ENCODE measurements at places on chromosomes 11 and 22.

DNA sequence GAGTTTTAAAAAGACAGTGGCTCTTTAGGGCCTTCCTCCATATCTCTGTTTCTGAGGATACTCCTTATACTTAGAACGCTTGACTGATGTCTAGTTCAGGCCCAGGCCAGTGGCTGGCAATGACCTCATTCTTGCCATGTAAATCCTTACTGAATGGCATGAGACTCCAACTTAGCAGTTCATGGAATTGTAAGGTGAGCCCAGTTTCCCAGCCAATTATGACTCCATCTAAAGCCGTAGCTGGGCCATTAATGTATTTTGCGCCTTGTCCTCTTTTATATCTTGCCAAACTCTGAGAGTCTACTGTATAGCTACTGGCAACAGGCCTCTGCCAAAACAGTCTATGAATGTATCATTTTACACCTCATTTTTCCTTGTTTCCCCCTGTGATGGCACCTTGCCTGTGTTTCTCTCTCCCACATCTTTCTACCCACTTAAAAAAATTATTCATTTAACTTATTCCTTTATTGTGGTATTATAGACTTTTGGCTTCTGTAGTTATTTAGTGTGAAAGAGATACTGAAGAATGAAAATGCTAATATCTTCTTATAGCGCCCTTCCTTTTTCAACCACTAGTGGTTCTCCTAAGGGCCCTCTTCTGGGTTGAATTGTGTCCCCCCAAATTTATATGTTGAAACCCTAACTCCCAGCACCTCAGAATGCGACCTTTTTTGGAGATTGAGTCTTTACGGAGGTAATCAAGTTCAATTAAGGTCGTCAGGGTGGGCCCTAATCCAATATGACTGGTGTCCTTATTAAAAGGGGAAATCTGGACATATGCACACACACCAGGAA, 67.4 kb downstream of the ZNRF3 start:
- no peaks in the 10 kb centered on the region for H3K36me3 ChIP-seq
- H3K4me1 ChIP-seq, result peaks cover 13% of the 10 kb centered on the region
- no peak overlapping the region for H3K4me3 ChIP-seq
- no peaks in the 10 kb centered on the region for H3K27me3 ChIP-seq

GRCh38 chr11:61352038-61352437, 9.6 kb downstream of the CYB561A3 start:
- no peaks in the 10 kb centered on the region for H3K36me3 ChIP-seq
- H3K27ac ChIP-seq, result no peak overlapping the region
- DNase-seq, result no peak
- H3K4me1 ChIP-seq, result no peaks in the 10 kb centered on the region
- no peak overlapping the region for H3K4me3 ChIP-seq

DNA sequence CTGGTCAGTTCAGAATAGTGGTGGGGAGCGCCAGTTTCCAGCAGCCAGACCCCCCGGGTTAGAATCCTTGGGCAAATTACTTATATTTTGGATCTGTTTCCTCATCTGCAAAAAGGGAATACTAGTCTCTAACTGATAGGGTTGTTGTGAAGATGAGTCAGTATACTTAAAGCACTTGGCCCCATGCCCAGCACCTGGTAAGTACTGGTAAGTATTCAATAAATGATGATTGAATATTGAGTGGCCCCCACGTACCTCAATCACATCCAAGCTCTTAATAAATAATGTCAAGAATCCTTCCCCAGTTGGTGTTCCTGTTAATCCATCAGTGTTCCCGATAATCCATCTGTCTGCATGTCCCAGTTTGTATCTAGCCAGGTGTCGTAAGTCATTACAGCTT, 12.1 kb downstream of the ACP2 start:
- H3K36me3 ChIP-seq, result peaks cover 13% of the 10 kb centered on the region
- H3K4me3 ChIP-seq, result no peak overlapping the region
- DNase-seq, result no peak
- H3K4me1 ChIP-seq, result no peaks in the 10 kb centered on the region

DNA sequence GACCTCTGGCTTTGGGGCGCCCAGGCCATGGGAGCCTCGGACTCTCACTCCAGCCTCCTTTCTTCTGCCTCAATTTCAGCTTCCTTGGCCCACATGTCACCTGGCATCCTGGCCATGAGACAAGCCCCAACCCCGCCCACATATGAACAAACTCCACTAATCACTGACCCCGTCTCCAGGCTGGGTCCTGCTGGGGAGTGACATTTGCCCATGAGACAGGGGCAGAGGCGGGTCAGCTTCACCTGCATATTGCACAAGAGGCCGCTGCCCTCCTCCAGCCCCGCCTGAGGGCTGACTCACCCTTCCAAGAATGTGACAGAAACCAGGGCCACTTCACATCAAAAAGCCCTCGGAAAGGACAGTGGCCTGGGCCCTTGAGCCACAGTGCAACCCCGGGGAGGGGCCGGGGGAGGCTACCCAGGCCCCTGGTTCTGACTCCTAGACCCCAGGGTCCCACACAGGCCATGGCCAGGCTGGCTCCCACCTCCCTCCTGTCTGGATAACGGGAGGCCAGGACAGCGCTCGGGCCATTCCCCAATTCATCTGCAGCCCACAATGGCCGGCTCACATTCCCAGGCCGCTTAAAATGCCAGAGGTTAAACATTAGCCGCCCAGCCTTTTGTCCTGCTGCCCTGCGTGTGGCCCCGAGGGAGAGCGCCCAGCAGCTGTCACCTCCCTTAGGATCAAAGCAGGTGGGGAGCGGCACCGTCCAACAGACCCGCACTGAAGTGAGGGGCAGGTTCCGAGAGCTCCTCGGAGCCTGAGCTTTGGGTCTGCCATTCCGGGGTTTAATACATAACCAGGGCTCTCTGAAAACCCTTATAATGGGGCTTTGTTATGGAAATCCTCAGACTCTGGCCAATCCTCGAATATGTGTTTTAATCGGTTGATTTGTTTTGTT, 42.3 kb downstream of the TRMU start:
- H3K4me1 ChIP-seq, result peaks cover 19% of the 10 kb centered on the region
- H3K27ac ChIP-seq, result peak overlapping the region; percentile 73
- H3K36me3 ChIP-seq, result no peaks in the 10 kb centered on the region
- no peak for DNase-seq
- no peaks in the 10 kb centered on the region for H3K27me3 ChIP-seq

DNA sequence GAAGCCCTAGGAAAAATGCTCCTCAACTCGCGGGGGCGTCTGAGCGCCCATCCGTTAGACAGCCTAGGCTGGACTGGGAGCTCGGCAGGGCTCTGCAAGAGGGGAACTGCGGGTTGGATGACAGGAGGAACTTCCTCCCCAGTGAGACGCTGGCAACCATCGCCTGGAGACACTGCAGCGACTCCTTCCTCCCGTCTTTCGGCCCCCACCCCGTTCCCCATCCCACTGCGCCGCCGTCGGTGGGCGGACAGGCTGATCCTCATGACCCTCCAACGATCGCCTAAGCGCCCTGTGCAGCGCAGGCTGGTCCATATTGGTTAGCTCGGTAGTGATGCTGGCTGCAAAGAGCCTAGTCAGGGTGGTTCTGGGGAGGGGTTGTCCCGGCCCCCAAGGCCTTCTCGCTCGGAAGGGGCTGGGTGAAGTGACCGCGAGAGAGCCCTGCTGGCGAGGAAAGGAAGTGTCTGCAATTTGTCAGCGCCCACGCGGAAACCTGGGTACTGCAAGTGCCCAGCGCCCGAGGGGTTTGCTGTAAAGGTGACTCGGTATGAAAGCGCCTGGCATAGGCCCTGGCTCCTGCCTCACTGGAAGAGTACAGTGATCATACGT, 638 bp downstream of the NRGN start:
- H3K27me3 ChIP-seq, result peaks cover 71% of the 10 kb centered on the region
- peak overlapping the region; percentile 59 for H3K4me3 ChIP-seq
- H3K36me3 ChIP-seq, result no peaks in the 10 kb centered on the region
- DNase-seq, result no peak
- peaks cover 24% of the 10 kb centered on the region for H3K4me1 ChIP-seq
- peak overlapping the region; percentile 54 for H3K27ac ChIP-seq

- no peaks in the 10 kb centered on the region for H3K36me3 ChIP-seq
- no peak for DNase-seq
- no peak overlapping the region for H3K27ac ChIP-seq
- H3K4me1 ChIP-seq, result peaks cover 3% of the 10 kb centered on the region
- H3K27me3 ChIP-seq, result no peaks in the 10 kb centered on the region
These were observed 2.8 kb upstream of the TMPRSS13 start for GRCh38 chr11:117931971-117932370.

DNA sequence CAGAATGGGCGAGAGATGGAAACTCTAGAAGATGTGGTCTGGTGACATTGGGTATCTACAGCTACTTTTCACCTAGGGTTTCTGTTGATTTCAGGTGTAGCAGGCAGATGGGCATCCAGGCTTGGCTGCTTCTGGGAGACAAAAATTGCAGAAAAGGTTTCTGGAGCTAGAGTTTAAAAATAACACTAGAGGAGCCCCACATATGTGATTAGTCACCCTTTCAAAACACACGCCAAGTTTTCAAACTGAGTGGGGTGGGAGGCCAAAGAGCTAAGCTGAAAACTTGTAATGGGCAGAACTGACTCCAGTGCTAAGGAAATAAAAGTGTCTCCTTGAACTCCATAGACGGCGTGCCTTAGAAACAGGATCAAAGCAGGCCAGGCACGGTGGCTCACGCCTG, 80.8 kb downstream of the GRK3 start:
- no peak overlapping the region for H3K27ac ChIP-seq
- no peak for DNase-seq
- no peak overlapping the region for H3K4me3 ChIP-seq
- H3K36me3 ChIP-seq, result no peaks in the 10 kb centered on the region
- no peaks in the 10 kb centered on the region for H3K27me3 ChIP-seq

- DNase-seq, result no peak
- H3K27me3 ChIP-seq, result no peaks in the 10 kb centered on the region
- no peak overlapping the region for H3K27ac ChIP-seq
These were observed 142.9 kb downstream of the CRYBB2 start for GRCh38 chr22:25362215-25362882.

GRCh38 chr22:29320546-29320945, 5.0 kb upstream of the RASL10A start:
- peaks cover 4% of the 10 kb centered on the region for H3K4me1 ChIP-seq
- H3K4me3 ChIP-seq, result no peak overlapping the region
- no peak for DNase-seq
- H3K27ac ChIP-seq, result no peak overlapping the region

DNA sequence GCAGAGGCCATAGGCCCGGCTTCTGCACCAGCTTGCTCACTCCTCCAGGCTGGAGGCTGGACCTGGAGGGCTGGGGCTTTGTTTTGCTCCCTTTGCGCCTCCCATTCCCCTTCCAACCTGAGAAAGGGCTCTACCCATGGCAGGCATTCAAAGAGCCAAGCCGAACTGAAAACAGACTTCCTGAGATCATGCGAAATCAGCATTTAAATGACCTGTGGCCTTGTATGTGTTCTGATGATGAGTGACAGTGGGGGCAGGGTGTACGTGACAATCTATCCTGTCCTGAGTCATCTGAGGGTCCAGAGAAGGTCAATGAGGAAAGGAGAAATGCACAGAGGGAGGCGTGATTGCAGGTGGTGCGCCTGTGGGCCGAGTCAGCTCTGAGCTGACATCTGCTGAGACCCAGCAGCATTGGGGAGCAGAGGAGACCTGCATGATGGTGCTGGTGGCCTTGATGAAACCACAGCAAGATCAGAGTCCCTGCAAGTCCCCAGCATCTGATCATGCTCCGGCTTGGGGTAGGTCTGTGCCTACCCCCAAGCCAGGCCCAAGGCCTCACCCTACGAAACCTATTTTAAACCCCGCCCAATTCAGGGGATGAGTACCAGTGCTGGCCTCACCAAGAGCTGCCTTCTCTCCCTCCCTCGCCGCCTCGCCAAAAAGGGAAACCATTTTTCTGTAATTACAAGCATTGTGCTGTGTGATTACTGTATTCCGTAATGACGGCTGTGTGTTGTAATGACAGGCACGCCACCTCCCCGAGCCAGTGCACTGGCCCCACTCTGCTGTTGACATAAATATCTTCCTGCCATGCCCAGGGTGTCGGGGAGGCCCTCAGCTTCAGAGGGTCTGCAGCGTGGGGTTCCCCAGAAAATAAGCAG, 95.2 kb upstream of the ANO1 start:
- H3K27ac ChIP-seq, result no peak overlapping the region
- no peak overlapping the region for H3K4me3 ChIP-seq
- H3K4me1 ChIP-seq, result no peaks in the 10 kb centered on the region

DNA sequence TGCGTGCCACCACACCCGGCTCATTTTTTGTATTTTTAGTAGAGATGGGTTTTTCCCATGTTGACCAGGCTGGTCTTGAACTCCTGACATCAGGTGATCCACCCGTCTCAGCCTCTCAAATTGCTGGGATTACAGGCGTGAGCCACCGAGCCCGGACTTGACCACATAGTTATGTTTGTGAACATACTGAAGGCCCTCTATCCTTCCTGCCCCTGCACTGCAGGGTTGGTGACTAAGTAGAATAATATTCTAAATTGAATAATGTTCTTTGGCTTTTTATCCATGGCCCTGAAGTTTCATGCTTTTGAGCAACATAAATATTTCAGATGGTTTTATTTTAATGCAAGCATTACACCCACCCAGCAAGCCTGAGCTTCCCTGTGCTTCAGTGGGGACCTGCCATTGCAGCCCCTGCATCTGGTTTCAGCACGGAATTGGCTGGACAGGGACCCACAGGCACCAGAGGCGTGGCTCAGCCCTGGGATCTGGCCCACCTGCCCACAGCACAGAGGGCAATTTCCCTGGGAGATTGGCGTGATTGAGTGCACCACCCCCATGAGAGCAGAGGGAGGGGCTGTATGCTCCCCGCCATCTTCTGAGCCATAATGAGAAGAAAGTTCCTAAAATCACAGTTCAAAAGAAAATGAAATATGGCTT, 460.5 kb downstream of the BRD1 start:
- H3K4me3 ChIP-seq, result no peak overlapping the region
- H3K27ac ChIP-seq, result no peak overlapping the region
- no peaks in the 10 kb centered on the region for H3K4me1 ChIP-seq
- no peak for DNase-seq
- no peaks in the 10 kb centered on the region for H3K36me3 ChIP-seq

DNA sequence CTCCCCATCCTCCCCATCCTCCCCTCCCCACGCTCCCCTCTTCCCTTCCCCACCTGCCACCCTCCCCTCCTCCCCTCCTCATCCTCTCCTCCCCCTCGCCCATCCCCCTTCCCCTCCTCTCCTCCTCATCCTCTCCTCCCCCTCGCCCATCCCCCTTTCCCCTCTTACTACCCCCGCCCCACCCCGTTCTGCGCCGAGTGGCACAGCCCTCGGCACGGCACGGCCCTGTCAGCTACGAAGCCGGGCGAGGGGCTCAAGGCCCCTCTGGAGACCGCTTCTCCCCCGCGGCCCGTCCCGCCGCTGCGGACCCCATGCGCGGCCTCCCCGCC, 449.9 kb downstream of the OPCML start:
- no peaks in the 10 kb centered on the region for H3K36me3 ChIP-seq
- peaks cover 6% of the 10 kb centered on the region for H3K4me1 ChIP-seq
- H3K4me3 ChIP-seq, result peak overlapping the region; percentile 39
- H3K27ac ChIP-seq, result no peak overlapping the region
- peaks cover 75% of the 10 kb centered on the region for H3K27me3 ChIP-seq

DNA sequence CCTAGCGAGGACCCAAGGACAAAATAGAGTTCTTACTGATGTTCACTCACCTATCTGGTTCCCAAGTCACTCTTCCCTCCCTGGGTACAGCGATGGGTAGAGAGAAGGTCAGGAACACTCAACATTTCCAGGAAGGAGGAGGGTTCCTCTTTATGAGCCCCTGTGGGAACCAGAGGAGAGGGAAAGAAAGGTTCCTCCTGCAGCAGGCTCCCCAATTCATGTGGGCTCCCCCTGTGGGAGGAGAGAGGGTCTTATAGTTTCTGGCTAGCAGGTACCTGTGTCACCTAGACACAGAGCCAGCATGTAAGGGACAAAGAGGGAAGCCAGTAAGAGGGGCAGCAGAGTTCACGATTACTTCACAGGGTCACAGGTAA, 93.5 kb downstream of the DBX1 start:
- no peak overlapping the region for H3K4me3 ChIP-seq
- no peaks in the 10 kb centered on the region for H3K27me3 ChIP-seq
- DNase-seq, result no peak
- H3K27ac ChIP-seq, result no peak overlapping the region

GRCh38 chr22:48795664-48796063, 1032.0 kb downstream of the BRD1 start:
- no peak overlapping the region for H3K27ac ChIP-seq
- no peak for DNase-seq
- no peaks in the 10 kb centered on the region for H3K4me1 ChIP-seq
